ENCODE measurements at places on chromosomes 4 and X. TPM values are rescaled to one million over a fixed set of nuclear protein-coding genes. Genes with fewer than 3 reads are reported as not detected.

CCNB3 gene
- total RNA-seq: 1.9 TPM

GRCh38 chr4:82430964-82431745 is 765 bp downstream of the ENOPH1 start:
- ATAC-seq: no peak

- no peak for ATAC-seq
Measured at GRCh38 chr4:127120441-127121090, 512.2 kb upstream of the INTU start.

DNA sequence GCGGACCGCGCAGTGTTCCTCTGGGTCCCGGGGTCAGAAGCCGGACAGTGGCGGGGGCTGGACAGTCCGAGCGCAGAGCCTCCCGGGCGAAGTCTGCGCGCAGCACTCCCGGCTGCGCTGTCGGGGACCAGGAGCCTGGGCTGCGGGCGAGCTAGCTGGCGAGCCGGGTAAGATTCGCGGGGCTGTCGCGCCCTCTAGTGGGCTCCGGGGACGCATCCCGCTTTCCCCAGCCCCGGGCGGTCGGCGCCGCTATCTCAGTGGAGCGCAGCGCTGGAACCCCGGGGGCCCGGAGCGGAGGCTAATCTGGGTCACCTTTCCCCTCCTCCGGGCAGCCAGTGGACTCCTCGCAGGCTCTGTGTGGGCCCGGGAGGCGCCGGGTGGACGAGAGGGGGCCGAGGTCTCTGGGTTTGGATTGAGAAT is 4.2 kb downstream of the PDGFRA start:
- ATAC-seq: peak; percentile 93

DNA sequence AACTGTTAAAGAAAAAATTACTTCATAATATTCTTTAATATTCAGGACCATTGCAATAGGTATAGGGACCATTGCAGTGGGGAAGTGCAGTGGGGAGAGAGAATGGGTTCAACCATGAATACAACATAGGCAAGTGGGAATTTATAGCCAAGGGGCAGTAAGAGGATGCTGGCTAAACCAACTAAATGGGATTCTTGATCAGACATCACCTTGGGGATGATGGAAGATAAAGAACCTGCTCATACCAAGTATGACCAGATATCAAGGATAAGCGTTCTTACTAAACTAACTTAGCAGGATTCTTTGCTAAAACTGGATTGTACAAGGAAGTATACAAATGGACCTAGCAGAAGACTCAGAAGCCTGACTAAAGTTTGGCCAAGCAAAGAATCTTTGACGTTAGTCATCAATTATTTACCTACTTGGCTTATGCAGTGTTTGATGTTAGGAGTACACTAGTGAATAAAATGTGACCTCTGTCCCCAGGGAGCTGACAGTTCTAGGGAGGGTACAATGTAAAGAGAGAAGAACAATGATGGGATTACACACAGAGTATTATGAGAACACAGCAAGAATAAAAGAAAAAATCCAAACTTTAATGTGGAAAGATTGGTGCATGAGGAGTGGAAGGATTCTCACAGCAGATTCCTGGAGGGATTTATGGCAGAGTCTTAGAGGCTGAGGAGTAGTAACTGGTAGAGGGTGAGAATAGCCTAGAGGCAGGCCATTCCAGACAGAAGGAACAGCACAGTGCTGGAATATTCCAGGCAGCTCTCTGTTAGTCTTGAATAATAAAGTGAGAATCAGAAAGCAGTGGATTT is 54.7 kb upstream of the MYOZ2 start:
- ATAC-seq: no peak

SPANXN3 gene
- not detected for total RNA-seq

DNA sequence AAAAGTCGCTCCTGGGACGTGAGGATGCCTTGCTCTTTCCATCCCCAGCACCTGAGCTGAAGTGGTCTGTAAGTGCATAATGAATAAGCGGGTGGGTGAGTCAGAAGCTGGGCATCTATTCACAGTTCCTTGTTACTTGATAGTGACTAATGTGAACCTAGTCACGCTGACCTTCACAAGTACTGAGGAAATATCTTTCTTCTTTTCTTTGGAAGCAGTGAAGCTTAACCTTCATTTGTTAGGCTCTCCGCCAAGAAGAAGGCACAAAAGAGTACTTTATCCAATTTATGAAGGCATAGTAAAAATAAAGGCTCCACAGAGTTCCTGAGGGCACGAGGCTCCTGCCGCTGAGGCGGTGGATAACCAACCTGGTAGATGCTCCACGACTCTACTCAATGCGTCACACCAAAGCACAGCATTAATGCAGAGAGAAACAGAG is 475.7 kb upstream of the SLIT2 start:
- no peak for ATAC-seq

- no peak for ATAC-seq
Measured at GRCh38 chr4:137474711-137475301, 57.5 kb downstream of the PCDH18 start.

HTN1 gene
- not detected for total RNA-seq

DNA sequence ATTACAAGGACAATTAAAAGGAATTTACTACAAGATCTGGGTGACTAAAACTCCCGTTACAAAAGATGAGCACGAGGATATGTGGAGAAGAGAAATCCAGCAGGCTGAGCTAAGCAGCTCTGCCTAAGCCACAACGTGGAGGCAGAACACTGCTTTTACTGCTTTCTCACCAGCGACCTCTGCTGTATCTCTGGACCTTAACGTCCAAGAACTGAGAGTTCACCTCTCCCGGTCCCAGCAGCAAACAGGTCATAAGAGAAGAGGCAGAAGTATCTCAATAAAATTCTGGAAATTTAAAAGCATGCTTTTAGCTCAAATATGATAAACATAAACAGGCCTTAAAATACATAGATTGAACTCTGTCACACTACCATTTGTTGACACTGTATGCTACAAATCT is 81.0 kb downstream of the ADGRA3 start:
- no peak for ATAC-seq

GSPT2 gene
- total RNA-seq: 9.1 TPM

SSX4B gene
- not detected for total RNA-seq

- no peak for ATAC-seq
Measured at GRCh38 chr4:84502955-84503373, 3.9 kb upstream of the NKX6-1 start.
